Testis (tissue), 5 donors: ENCODE measurements at places on chromosomes 2 and 18. TPM values are rescaled to one million over a fixed set of nuclear protein-coding genes. Genes with fewer than 3 reads are reported as not detected.

Gene PCARE
- 1.0 TPM for total RNA-seq

Gene NDUFS1
- total RNA-seq, result 86.8 TPM

Gene PLEK
- 2.4 TPM for total RNA-seq

Gene LINC00305
- not detected for total RNA-seq

Gene HOXD9
- 15.7 TPM for total RNA-seq

Gene PLEKHB2
- total RNA-seq, result 109 TPM

Gene WNT10A
- 2.5 TPM for total RNA-seq

Gene TOGARAM2
- 3.5 TPM for total RNA-seq

Gene CD8B2
- 0.25 TPM for total RNA-seq

Gene GULP1
- 90.3 TPM for total RNA-seq

Gene IL1RL1
- 5.8 TPM for total RNA-seq

- DNase-seq, result no peak
Measured at GRCh38 chr2:73142937-73143336, 30.2 kb upstream of the RAB11FIP5 start.

DNA sequence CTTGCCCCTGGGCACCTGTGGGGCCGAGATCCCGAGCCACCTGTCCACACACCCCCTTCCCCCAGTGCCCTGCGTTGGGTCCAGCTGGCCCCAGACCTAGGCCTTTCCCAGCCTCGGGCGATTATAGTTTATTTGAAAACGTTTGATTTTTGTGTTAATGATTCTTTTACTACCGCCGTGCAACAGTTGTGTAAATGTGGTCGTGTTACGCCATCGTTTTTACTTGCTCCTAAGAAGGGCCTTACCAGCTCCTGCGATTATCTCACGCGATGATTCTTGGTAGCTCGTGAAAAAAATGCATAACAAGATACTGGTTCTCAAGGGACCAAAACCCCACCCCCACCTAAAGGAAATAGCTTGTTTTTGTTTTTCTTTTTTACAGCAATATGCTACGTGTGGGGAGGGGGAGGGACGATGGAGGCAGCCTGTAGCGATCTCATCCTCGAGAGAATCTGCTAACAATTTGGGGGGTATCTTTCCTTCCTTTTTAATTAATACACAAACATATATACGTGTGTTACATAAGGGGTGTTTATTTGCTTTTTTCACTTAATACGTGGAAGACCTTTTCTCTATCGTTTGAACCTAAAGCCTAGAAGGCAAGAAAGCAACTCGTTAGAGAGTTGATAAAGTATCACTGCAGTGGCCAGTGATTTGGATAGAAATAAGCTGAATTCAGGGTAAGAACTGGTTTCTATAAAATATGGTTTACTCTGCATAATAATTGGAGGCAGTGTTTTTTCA lies 1.0 kb downstream of the ZDBF2 start:
- DNase-seq, result no peak

GRCh38 chr2:118223511-118223991 lies 135.3 kb downstream of the INSIG2 start:
- peak; percentile 21 for DNase-seq

GRCh38 chr2:101473591-101473910 lies 1.4 kb downstream of the RFX8 start:
- no peak for DNase-seq

DNA sequence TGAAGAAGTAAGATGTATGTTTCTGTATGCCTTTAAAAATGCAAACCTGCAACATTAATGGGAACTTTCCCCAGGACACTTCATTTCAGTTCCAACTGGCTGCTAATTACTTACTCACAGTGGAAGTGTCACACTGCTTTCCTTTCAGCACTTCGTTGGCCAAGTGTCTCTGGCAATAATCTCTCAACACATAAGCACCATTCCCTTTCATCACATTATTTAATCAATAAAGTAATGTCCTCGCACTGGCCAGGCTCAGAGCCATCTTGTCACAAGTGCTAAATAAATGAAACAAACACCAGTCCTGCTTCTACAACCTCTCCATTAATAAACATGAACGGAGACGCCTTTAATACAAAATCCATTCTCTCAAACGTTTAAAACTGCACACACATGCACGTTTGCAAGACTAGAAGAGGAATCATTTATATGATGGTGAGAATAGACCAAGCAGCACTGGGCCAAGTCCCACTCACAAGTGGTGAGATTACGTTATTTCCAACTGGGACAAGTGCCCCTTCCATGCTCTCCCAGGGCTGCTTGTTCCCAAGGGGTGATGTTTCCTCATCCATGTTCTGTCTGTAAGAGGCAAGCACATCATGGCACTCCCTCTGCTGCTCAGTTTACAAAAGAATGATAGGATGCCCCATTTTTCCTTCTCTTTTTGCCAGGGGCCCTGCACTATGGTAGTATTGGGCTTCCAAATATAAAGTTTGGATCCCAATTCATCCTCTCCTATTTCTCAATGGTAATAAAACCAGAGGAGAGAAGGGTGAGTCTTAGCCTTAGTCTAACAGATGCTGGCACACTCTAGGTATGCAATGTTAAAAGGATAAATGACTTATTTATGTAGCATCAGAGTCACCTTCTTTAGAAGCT lies 56.8 kb upstream of the ETAA1 start:
- DNase-seq, result no peak

DNA sequence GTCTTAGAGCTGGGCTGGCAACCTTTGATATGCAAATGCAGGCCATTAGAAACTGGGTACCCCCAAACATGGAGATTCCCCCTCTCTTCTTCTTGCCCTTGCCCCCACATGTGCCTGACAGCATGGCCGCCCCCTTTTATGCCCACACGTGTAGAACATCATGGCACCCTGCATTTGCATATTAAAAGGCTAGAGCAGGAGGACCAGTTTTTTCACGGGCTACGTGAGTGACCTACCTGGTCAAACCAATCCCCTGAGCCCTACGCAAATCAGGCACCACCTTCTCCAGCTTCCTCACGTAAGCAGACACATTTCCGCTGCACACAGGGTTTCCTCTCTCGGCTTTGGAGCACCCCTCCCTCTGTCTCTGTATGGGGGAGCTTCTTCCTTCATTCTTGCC lies 110.9 kb upstream of the COPS8 start:
- no peak for DNase-seq

DNA sequence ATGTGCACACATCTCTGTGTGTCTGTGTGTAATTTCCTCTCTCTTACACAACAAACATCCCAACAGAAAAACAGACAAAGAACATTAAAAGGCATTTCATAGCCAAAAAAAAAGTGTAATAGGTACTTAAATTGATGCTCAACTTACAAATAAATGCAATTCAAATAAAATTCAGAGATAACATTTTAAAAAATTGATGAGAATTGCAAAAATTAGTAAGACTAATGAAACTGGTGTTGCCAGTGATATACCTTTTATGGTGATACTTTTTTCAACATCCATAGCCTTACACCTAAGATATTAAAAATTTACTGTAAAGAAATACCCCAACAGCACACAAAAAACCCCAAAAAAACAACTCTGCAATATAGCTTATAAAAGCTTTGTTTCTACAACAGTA lies 76.0 kb downstream of the SS18 start:
- no peak for DNase-seq

GRCh38 chr2:197707316-197708213 lies 2.4 kb downstream of the MARS2 start:
- DNase-seq, result no peak

GRCh38 chr2:159637988-159638501 lies 21.7 kb upstream of the BAZ2B start:
- no peak for DNase-seq

GRCh38 chr2:219570194-219570923 lies 980 bp downstream of the OBSL1 start:
- peak; percentile 43 for DNase-seq

- no peak for DNase-seq
Measured at GRCh38 chr18:24076950-24077349, 61.9 kb upstream of the CABYR start.

GRCh38 chr2:227460070-227460485 lies 11.9 kb upstream of the AGFG1 start:
- no peak for DNase-seq

DNA sequence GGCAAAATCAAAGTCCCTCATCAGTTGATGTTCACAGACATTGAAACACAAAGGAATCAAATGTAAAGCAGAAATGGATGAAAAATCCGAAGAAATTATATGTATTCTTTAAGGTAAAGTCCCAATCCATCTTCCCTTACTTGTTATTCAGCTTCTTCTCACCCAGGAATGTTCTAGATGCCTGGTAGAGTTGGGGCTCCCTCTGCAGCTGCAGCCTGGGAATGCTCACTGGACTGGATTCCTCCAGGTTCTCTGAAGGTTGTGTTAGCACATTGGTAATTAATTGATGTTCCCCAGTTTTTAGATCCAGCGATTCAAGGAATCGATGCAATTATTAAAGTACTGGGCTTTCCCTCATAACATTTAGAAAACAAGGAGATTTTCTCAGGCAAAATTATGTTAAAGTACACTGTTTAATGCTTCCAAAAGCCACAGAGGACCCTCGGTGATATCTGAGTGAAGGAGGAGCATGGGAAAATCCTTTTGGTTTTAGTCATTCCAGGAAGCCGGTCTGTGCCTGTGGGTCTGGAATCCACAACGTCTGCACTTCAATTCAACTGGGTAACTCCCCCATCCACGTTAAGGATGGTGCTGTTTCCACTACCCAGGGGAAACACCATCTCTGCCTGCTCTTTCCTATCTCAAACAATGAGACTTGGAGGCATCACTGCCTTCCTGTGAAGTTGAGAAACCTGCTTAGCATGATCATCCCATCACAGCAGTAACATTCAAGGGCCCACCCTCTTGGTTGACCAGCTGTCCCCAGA lies 22.0 kb downstream of the NTSR2 start:
- DNase-seq, result no peak
